Left cardiac atrium (tissue), 4 donors: ENCODE measurements at places on chromosomes 12 and 14.

GRCh38 chr14:59371771-59372170, 93.4 kb downstream of the GPR135 start:
- no peak for DNase-seq

DNA sequence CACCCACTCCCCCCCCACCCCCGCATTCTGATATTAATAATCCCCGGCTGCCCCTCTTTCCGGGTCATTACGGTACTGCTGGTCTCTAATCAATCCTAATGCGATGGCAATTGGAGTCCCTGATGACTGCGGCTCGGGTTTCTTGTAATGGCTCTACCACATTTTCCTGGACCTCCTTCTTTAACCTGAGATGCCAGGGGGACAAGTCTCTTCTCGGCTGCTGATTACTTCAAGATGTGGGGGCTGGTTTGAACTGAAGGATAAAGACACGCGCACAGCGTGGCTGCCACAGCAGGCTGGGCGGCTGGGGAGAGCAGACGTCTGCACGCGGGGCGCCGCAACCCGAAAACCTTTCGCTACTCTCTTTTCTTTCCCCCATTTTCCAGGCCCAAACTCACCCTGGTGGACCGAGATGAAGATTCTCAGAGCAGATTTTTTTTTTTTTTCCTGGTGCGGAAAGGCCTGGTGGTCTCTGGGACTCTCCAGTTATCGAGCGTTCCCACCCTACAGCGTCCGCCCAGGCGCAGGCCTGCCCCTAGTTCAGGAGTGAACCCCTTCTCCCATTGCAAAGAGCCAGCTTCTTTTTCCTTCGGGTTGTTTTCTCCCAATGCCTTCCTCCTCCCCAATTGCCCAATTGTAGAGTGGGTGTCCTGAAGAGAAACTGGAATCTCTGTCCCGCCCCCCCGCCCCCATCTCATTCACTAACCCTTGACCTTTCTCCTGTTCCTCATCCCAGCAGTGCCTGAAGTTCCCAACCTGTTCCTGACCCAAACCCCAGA, 6.0 kb upstream of the SIX1 start:
- no peak for DNase-seq

GRCh38 chr14:22506378-22506710, 82.7 kb downstream of the DAD1 start:
- no peak for DNase-seq

DNA sequence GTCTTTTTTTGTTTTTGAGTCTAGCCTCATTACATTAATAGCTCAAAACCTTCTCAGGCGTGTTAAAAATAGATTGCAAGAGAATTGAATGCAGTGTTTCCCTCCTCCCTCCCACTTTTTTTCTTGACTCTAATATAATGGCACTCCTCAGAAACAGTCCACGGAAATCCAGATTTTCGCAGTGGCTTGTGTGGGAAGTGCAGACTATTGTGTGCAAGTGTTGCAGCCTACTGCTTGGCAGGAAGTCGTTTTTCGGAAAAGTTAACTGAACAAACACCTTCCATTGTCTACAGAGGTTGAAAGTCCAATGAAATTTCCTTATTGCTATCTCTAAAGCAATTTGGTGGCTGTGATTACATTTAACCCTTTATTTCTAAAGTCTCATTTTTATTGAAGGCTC, 147.9 kb upstream of the E2F7 start:
- DNase-seq, result peak; percentile 24

- DNase-seq, result peak; percentile 37
Measured at GRCh38 chr14:69247676-69248440, 12.1 kb upstream of the GALNT16 start.

DNA sequence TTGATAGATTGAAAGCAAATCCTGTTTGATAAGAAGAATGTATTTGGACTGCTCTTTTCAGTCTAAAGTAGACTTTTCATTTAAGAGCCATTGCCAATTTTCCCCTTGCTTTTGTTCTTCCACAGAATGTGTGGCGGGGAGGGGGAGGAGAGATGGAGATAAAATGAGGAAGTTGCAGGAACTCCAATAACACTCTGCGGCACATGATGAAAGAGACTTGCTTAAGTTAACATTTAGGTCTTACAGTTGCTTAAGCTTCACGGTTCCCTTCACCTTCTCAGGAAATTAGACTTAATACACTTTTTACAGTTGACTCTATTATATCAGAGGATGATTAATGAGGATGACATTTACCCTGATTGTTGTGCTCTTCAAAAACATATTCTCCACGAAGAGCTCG, 537.3 kb downstream of the TMTC2 start:
- DNase-seq, result no peak

DNA sequence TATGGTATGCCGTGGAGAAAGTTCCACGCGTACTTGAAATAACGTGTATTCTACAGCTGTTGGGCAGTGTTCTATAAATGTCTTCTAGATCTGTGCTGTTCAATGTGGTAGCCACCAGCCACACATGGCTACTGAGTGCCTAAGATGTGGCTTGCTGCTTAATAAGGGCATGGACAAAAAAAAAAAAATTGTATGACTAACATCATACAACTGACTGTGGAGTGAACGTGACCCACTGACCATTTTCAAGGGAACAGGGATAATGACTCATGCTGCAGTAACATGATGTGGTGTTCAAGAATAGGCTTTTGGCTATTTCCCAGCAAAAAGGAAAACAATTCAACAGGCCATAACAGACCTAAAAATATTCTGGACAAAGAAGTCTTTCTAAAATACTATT, 13.0 kb downstream of the ATG14 start:
- DNase-seq, result no peak

DNA sequence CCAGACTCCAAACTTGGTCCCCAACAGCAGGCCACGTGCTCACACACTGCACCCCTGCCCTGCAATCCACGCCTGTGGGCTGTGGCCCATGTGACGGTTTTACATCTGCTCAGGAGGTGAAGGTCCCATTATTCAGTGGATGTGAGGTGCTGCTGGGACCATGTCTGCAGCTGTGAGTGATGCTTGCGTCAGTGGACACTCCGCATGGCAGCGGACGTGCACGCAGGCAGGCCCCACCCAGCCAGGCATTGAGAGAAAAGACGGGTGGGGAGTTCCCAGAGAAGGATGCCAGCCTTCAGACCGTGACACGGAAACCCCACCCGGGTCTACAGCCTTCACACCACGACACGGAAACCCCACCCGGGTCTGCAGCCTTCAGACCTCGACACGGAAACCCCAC, 67.6 kb downstream of the NOC4L start:
- no peak for DNase-seq

- DNase-seq, result no peak
Measured at GRCh38 chr14:103016071-103016470, 41.3 kb downstream of the CDC42BPB start.

DNA sequence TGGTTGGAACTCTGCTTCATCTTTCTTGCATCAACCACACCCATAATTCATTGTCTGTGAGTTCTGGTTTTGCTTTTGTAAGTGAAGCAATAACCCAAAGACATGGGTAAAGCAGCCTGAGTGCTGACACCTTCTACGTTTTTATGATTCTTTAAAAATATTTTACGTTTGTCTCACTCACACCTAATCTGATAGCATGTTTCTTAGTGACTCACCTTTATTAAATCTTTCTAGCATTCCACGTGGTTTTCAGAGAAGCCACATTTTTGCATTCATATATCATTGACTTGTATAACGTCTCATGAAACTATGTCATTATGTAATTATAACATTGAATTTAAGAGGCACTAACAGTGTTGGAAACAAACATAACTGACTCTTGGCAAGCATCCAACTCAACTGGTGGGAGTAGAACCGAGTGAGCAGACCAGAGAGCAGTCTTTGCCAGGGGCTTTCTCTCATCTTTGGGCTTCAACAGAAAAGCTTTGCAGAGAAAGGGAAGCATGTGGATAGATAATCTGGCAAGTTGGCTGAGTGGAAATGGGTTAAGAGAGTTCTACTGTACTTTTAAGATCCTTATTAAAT, 118.8 kb downstream of the TPH2 start:
- DNase-seq, result no peak
